ENCODE measurements at places on chromosomes 1 and 21. TPM values are rescaled to one million over a fixed set of nuclear protein-coding genes. Genes with fewer than 3 reads are reported as not detected.

DNA sequence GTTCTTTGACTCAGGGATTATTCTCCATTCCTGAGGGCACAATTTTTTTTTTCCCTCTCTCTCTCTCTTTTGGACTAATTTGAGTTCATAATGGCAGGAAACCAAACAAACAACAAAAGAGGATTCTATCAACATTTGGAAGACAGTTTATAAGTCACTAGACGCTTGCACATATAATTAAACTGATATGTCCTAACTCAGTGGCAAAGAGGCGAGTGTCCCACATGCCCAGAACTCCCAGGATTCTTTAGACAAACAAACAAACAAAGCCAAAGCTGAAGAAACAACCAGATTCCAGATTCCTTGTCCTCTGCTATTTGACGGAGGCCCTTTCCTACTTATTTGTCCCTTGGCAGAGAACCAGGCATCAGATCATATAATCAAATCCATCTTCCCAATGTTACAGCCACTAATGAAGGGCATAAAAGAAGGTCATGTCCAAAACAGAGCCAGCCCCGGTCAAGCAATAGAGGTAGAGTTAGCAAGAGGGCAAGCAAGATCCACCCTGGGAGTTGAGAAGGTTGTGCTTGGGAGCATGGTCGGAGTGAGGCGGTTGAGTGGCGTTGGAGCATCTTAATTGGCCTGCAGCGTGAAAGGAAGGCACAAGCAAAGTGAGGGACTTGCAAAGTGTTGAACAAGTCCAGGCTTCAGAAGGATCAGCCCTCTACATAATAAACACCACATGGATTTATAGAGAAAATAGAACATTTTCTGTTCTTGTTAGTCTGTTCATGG is 30.3 kb downstream of the ZNF362 start:
- no peak for DNase-seq

DNA sequence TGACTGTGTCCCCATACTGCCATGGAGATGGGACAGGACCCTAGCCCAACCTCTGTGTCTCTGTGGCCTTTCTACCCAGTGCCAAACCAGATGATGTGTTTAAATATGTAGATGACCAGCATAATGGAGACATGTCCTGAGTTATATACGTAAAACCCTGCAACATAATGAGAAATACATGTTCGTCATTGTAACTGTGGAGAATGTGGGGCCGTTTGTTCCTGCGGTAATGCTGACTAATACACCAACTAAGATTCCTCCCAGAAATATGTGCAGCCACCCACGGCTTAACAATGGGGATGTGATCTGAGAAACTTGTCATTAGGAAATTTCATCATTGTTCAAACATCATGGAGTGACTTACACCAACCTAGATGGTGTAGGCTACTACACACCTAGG is 71.7 kb upstream of the SIM2 start:
- no peak for DNase-seq

DNA sequence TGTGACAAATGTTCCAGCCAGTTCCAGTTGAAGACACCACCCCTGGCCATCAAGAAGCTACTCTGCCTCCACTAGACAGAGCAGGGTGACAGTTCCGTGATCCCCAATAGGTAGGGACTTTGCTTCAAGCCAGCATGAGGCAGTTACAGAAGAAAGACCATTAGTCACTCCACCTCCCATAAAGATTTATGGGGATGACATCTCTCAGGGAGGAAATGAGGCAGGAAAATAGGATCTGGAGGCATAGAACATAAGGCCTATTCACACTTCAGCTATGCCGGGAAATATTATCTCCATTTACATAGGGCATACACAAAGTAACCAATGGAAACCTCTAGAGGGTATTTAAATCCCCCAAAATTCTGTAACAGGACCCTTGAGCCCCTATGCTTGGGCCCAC is 3.5 kb upstream of the GBP7 start:
- DNase-seq, result no peak

- DNase-seq, result no peak
These were observed 5.5 kb downstream of the TSEN15 start for GRCh38 chr1:184056921-184057555.

DNA sequence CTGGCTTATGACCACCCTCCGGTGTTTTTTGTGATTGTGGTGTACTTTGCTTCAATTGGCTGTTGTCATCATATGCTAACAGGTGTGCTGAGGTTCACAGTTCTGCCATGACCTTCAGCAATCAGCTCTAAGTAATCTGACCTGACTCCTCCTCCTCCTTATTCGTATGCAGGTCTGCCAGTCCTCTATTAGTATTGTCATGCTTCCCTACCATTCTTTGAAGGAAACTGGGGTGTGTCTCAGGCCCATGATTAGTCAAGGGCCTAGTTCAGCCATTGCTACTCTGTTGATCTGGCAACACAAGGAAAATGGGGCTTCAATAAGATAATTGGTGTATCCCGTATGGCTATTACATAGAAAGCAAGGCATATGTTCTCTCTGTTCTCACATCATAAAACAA is 332.3 kb upstream of the DPYD start:
- DNase-seq, result no peak

GRCh38 chr1:47627471-47628370 is 189.9 kb downstream of the FOXD2 start:
- DNase-seq, result no peak

- DNase-seq, result no peak
These were observed 24.9 kb downstream of the SUSD4 start for GRCh38 chr1:223338811-223339746.

DNA sequence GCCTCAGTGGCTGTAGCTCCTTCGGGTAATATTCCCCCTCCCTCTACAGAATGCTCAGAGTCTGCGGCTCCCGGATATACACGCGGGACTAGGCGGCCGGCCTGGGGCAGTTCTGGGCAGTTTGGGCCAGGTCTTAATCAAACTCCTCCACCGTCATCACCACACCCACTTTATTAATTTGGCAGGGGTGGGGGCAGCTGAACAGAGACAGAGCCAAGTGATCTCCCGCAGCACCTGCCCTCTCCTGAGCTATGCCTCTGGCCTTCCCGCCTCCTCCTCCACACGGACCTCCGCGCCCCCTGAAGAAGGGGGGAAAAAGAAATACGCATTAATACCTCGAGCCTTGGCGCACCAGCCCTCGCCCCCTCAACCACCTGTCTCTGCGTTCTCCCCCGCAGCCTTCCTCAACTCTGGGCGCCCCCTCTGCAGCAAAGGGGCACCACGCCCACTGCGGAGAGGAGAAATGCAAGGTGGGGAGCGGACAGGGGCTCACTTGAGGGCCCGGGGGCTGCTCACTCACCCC is 42.6 kb downstream of the CD34 start:
- peak; percentile 64 for DNase-seq

- no peak for DNase-seq
These were observed 46.0 kb upstream of the LRIG2 start for GRCh38 chr1:113027007-113027406.

GRCh38 chr1:36232212-36233095 is 8.2 kb downstream of the THRAP3 start:
- no peak for DNase-seq

- peak; percentile 45 for DNase-seq
These were observed 575 bp downstream of the TRIM67 start for GRCh38 chr1:231162297-231162969.

- no peak for DNase-seq
These were observed 31.3 kb downstream of the EPHA2 start for GRCh38 chr1:16124377-16125087.

DNA sequence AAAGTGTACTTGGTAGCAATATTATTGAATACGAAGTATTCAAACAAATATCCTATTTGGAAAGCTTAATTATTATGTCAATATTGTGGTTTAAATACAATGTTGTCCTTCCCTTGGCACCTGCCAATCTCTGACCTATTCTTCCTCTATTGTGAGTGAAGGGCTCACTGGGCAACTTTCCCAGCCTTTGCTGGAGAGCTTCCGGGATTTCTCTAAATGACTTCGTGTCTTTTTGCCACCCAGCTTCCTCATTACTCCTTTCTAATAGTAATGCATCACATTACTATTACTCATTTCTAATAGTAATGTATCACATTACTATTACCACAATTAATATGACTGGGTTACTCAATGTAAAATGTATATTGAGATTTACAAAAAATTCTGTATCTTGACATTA is 880.6 kb downstream of the BRINP3 start:
- no peak for DNase-seq

- no peak for DNase-seq
These were observed 2.7 kb upstream of the PRDM16 start for GRCh38 chr1:3066250-3066711.

- no peak for DNase-seq
These were observed 287.8 kb upstream of the CHRM3 start for GRCh38 chr1:239098400-239099037.

GRCh38 chr1:107829036-107829770 is 135.8 kb downstream of the VAV3 start:
- DNase-seq, result peak; percentile 14

DNA sequence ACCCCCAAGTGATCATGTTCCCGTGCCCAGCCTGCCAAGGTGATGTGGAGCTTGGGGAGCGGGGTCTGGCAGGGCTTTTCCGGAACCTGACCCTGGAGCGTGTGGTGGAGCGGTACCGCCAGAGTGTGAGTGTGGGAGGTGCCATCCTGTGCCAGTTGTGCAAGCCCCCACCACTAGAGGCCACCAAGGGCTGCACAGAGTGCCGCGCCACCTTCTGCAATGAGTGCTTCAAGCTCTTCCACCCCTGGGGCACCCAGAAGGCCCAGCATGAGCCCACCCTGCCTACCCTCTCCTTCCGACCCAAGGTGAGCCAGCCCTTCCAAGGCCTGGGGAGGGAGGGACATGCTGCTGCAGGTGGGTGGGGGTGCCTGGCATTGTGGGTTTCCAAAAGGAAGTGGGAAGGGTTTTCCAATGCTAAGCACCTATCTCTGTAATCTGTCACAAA is 2.3 kb downstream of the TRIM46 start:
- peak; percentile 66 for DNase-seq

- no peak for DNase-seq
These were observed 2.7 kb upstream of the FALEC start for GRCh38 chr1:150512846-150513245.

GRCh38 chr1:3924186-3924824 is 24.2 kb upstream of the C1orf174 start:
- no peak for DNase-seq

DNA sequence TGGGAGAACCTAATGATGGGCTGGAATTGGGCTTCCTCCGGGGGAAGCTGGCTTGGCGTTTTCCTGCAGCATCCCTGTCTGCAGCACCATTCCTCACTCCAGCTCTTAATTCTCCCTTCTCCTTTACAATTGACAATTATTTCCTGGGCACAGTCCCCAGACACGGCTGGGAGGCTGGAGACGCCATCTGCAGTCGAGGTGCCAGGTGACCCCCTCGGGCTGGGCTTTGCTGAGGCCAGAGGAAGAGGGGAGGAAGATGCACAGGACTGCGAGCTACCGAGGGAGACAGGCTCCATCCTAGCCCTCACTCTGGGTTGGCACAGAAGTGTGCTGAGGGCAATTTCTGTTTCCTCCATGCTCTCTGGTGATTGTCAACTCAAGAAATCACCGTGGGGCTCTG is 453.8 kb downstream of the PTPRU start:
- no peak for DNase-seq

DNA sequence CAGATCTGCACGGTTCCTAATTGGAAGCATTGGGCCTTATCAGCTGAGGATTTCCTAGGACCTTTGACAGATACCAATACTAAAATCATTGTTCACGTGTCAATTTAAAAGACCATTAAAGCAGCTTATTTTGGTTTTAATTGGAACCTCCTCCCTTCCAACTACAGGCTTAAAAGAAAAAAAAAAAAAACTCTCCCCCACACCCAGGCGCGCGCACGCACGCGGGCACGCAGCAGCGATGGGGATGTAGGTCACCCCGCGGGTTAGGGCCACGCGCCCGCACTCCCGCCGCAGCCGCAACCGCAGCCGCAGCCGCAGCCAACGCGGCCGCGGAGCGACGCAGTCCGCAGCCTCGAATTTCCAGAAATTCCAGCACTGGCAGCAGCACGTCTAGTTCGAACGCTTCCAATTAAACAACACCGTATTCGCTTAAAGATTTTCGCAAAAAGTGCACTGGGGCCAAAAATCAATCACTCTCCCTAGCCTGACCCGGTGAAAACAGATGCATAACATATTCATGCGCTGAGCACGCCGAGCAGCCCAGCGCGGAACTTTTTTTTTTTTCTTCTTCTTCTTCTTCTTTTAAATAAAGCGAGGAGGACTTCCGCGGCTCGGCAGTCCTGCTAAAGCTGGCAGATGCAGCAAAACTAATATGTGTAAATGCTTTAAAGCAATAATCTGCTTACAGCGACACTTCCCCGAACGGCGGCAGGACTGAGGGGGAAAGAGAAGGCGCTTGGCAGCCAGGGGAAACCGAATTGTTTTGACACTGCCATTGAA is 13.3 kb upstream of the BARHL2 start:
- DNase-seq, result no peak

DNA sequence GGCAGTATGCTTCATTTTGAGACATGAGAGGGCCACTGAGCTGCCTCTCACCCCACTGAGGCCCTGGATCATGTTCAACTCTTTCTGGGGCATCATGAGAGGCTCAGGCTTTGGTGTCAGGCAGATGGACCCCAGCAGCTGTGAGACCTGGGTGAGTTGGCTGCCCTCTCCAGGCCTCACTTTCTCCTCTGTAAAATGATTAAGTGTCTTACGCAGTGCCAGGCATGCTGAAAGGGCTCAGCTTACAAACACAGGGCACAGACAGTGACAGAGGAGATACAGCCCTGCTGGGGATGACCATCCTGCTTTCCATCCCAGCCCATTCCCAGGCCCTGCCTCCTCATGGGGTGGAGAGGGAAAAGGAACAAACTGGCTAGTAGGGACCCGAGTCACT is 387.4 kb downstream of the MATN1 start:
- DNase-seq, result no peak

DNA sequence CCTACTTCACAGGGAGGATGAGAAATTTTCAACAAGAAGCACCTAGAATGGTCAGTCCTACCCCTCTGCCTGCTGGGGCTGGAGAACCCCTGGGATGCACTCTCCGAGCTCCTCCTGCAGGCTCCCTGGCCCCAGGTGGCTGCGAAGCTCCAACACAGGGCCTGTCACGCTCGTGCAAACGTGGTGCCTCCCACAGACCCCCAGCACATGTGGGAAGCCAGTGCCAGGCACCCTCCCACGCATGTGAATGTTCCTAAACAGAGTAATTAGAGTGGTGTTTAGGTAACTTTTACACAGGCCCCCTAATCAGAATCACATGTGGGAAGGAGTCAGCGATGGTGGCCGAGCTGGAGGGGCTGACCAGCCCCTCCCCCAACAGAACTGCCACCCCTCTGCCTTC is 28.4 kb downstream of the GLIS1 start:
- no peak for DNase-seq

DNA sequence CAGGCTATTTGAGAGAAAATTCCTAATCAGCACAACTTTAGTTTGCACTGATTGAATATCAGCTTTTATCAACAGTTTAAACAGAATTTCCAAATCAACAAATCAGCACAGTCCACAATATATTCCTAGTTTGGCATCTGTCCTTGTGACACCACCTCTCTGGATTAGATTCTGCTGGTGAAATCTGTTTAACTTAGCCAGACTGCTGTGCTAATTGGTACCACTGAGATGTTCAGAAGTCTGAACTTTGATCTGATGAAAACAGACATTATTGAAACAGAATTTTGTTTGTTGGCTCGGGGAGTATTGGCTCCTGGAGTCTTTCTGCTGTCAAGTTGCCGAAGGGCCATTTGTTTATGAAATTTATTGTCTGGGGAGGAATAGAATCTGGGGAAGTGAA is 17.0 kb upstream of the NGF start:
- no peak for DNase-seq

FAM43B gene
- not detected for total RNA-seq

CLDN8 gene
- total RNA-seq, result not detected

FCRL2 gene
- total RNA-seq, result not detected

CORT gene
- not detected for total RNA-seq

COL16A1 gene
- 0.34 TPM for total RNA-seq

TNNT2 gene
- total RNA-seq, result not detected

CACNA1S gene
- not detected for total RNA-seq

RGS13 gene
- not detected for total RNA-seq

CD244 gene
- total RNA-seq, result 1.8 TPM

DIO1 gene
- total RNA-seq, result not detected

SHISA4 gene
- 0.47 TPM for total RNA-seq
